ENCODE measurements at places on chromosomes 7 and 10. TPM values are rescaled to one million over a fixed set of nuclear protein-coding genes. Genes with fewer than 3 reads are reported as not detected.
A peak's percentile ranks its signal among the peaks of the same experiment; 100 is the strongest.

The UNCX gene
- total RNA-seq, result not detected

The IFIT1B gene
- not detected for total RNA-seq

DNA sequence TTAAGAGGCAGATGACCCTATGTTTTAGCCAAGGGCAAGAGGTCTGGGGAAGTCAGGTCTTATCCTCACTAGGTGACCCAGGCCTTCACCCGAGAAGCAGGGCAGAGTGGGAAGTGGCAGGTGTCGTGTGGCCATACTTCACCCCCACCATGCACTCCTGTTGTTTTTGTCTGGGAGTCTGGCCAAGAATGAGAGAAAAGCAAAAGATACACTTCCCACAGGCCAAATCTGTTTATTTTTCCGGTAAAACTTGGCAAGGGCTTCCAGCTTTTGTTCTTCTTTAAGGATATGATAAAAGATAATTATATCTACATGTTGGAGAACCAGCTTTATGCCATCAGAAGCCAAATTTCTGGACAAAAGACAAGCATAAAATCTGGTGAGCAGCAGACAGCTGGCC lies 137.4 kb upstream of the CDC14C start:
- H3K27me3 ChIP-seq, result no peaks in the 10 kb centered on the region
- no peaks in the 10 kb centered on the region for H3K4me1 ChIP-seq
- no peak overlapping the region for H3K4me3 ChIP-seq

- no peaks in the 10 kb centered on the region for H3K36me3 ChIP-seq
- no peak overlapping the region for H3K27ac ChIP-seq
- H3K27me3 ChIP-seq, result no peaks in the 10 kb centered on the region
- H3K4me1 ChIP-seq, result no peaks in the 10 kb centered on the region
- no peak for DNase-seq
Observed at GRCh38 chr7:40608321-40609075, 473.7 kb downstream of the SUGCT start.

- no peak overlapping the region for H3K4me3 ChIP-seq
- no peak overlapping the region for H3K27ac ChIP-seq
- DNase-seq, result no peak
- H3K4me1 ChIP-seq, result no peaks in the 10 kb centered on the region
Observed at GRCh38 chr10:80173466-80173865, 31.9 kb downstream of the ANXA11 start.

DNA sequence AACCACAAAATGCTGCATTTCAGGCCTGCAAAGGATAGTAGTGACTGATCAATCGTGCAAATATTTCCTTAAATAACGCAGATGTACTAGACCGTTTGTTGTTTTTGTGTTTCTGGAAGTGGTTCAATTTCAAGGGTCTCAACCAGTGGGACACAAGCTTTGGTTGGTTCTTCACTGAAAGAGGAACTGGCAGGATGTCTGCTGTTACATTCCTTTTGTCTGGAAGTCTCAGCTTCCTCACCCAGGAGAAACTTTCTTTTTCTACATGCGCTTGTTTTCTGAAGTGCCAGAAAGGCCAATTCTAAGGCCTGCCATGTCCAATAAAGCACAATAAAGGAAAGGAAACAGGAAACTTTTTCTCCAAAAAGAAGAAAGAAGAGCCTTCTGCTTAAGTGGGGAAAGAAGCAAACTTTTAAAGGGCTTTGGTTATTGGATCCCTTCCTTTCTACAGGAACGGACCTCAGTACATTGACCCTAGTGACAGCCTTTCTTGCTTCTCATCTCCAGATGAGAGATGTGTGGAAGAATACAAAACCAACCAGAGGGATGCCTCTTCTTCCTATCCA lies 4.1 kb downstream of the DKK1 start:
- DNase-seq, result no peak
- H3K36me3 ChIP-seq, result no peaks in the 10 kb centered on the region
- H3K27me3 ChIP-seq, result peaks cover 7% of the 10 kb centered on the region
- H3K4me1 ChIP-seq, result no peaks in the 10 kb centered on the region
- H3K27ac ChIP-seq, result no peak overlapping the region
- no peak overlapping the region for H3K4me3 ChIP-seq

DNA sequence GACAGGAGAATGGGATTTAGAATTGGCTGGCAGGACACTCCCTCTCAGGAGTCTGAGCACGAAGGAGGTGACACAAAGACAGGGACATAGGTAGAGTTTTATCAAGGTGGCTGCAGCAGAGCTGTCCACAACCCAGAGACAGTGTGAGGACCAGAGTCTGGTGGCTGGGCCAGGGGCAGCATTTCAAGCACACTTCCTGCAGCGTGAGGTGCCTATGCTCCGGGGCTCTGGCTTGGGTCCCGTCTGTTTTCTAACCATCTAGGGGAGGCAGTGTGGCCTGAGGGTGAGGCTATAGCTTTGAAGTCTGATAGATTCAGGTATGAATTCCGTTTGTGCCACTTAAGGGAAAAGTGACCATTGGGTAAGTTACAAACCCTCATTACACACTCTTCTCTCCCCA lies 222.7 kb upstream of the ZMIZ1 start:
- no peaks in the 10 kb centered on the region for H3K4me1 ChIP-seq
- DNase-seq, result no peak
- peaks cover 2% of the 10 kb centered on the region for H3K27me3 ChIP-seq
- H3K36me3 ChIP-seq, result no peaks in the 10 kb centered on the region

GRCh38 chr10:132593900-132594876 lies 56.6 kb downstream of the INPP5A start:
- H3K4me3 ChIP-seq, result peak overlapping the region; percentile 16
- H3K27ac ChIP-seq, result peak overlapping the region; percentile 35
- no peaks in the 10 kb centered on the region for H3K27me3 ChIP-seq
- H3K36me3 ChIP-seq, result no peaks in the 10 kb centered on the region
- DNase-seq, result peak; percentile 54

The ANXA8L1 gene
- not detected for total RNA-seq

- no peaks in the 10 kb centered on the region for H3K36me3 ChIP-seq
- no peak overlapping the region for H3K4me3 ChIP-seq
- DNase-seq, result no peak
- no peaks in the 10 kb centered on the region for H3K4me1 ChIP-seq
- no peak overlapping the region for H3K27ac ChIP-seq
Observed at GRCh38 chr7:71574153-71574860, 442.4 kb downstream of the GALNT17 start.

The HECW1 gene
- 0.21 TPM for total RNA-seq

DNA sequence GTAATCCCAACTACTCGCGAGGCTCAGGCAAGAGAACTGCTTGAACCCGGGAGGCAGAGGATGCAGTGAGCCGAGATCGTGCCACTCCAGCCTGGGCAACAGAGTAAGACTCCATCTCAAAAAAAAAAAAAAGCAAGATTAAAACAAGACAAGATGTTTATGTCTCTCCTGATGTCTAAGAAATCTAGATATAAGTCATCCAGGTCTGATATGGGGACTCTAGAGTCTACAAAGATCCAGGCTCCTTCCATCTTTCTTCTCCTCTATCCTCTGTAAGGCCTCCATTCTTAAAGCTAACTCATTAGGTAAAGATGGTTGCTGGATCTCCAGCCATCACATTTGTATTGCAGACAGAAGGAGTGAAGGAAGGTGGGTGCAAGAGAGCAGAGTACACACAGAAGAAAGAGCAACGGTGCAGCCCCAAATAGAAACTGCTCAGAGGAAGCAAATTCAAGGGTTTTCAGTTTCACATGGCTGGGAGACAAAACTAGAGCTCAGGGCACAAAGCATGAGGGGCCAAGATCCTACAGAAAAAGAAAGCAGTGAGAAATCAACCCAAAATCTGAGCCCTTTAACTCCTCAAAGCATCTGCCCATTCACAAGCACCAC lies 57.6 kb downstream of the USP6NL start:
- H3K4me3 ChIP-seq, result peak overlapping the region; percentile 57
- peak; percentile 87 for DNase-seq
- H3K27ac ChIP-seq, result peak overlapping the region; percentile 93
- H3K4me1 ChIP-seq, result peaks cover 52% of the 10 kb centered on the region
- H3K36me3 ChIP-seq, result peaks cover 4% of the 10 kb centered on the region

- H3K36me3 ChIP-seq, result no peaks in the 10 kb centered on the region
- H3K27me3 ChIP-seq, result peaks cover 1% of the 10 kb centered on the region
- no peak overlapping the region for H3K4me3 ChIP-seq
- no peaks in the 10 kb centered on the region for H3K4me1 ChIP-seq
- no peak for DNase-seq
Observed at GRCh38 chr10:49664006-49664841, 15.2 kb upstream of the C10orf53 start.

GRCh38 chr7:54738737-54739136 lies 20.3 kb downstream of the SEC61G start:
- H3K27me3 ChIP-seq, result no peaks in the 10 kb centered on the region
- no peaks in the 10 kb centered on the region for H3K36me3 ChIP-seq
- H3K27ac ChIP-seq, result no peak overlapping the region
- DNase-seq, result no peak
- H3K4me1 ChIP-seq, result no peaks in the 10 kb centered on the region
- H3K4me3 ChIP-seq, result no peak overlapping the region

The ASZ1 gene
- total RNA-seq, result not detected

DNA sequence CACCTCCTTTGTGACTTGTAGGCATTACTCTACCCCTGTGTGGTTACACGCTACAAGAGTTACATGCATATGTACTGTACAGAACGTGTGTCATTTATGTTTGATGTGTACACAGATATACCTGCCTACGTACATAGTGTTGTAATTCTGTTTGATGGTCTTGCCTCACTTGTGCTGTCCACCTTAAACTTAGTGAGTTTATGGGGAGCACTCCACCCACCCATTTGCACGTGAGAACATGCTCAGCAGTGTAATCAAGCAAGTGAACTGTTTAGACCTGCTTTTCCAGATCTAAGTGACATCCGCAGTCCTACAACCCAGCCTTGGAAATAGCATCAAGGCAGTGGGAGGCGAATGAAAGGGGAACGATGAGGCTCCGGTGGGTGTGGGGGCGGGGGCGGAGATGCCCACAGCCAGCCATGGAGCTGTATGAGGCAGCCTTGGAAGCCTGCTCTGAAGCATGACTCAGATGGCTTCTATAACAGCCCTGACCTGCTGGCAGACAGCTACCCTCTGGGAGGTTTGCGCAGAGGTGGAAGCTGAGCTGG lies 52.1 kb downstream of the SUFU start:
- no peak overlapping the region for H3K27ac ChIP-seq
- H3K4me3 ChIP-seq, result no peak overlapping the region

The GPR146 gene
- 1.1 TPM for total RNA-seq

- no peaks in the 10 kb centered on the region for H3K27me3 ChIP-seq
- peaks cover 18% of the 10 kb centered on the region for H3K4me1 ChIP-seq
- DNase-seq, result no peak
- no peak overlapping the region for H3K4me3 ChIP-seq
Observed at GRCh38 chr10:124745673-124746072, 1.5 kb upstream of the FAM53B start.

DNA sequence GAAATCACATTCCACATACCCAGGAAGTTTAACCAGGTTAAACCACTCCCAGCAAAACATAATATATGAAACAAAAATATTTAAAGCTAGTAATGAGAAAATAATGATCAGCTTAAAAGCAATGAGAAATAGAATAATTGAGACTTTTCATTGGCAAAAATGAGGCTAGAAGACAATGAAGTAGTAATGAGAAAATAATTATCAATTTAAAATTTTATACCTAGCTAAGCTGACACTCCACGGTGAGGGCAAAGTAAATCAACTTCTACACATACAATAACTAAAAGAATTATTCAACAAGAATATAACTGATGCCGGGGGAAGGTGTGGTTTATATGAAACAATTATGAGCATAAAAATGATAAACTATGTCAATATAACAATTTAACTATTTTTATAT lies 82.2 kb upstream of the TES start:
- no peak overlapping the region for H3K27ac ChIP-seq
- no peaks in the 10 kb centered on the region for H3K27me3 ChIP-seq
- no peaks in the 10 kb centered on the region for H3K36me3 ChIP-seq
- DNase-seq, result no peak
- H3K4me3 ChIP-seq, result no peak overlapping the region

The GBF1 gene
- total RNA-seq, result 38.8 TPM

GRCh38 chr10:129949891-129950291 lies 14.2 kb downstream of the EBF3 start:
- no peaks in the 10 kb centered on the region for H3K27me3 ChIP-seq
- no peaks in the 10 kb centered on the region for H3K36me3 ChIP-seq
- H3K4me1 ChIP-seq, result no peaks in the 10 kb centered on the region
- no peak overlapping the region for H3K4me3 ChIP-seq
- DNase-seq, result no peak
- H3K27ac ChIP-seq, result no peak overlapping the region

GRCh38 chr7:100943693-100944092 lies 5.6 kb upstream of the MUC3A start:
- no peaks in the 10 kb centered on the region for H3K27me3 ChIP-seq
- H3K27ac ChIP-seq, result no peak overlapping the region
- H3K36me3 ChIP-seq, result no peaks in the 10 kb centered on the region
- DNase-seq, result no peak
- no peak overlapping the region for H3K4me3 ChIP-seq

- no peaks in the 10 kb centered on the region for H3K36me3 ChIP-seq
- no peaks in the 10 kb centered on the region for H3K27me3 ChIP-seq
- no peak overlapping the region for H3K27ac ChIP-seq
- no peak overlapping the region for H3K4me3 ChIP-seq
- no peaks in the 10 kb centered on the region for H3K4me1 ChIP-seq
- DNase-seq, result no peak
Observed at GRCh38 chr10:130192276-130192848, 56.2 kb downstream of the GLRX3 start.

- H3K4me1 ChIP-seq, result no peaks in the 10 kb centered on the region
- DNase-seq, result no peak
- no peaks in the 10 kb centered on the region for H3K27me3 ChIP-seq
- H3K27ac ChIP-seq, result no peak overlapping the region
Observed at GRCh38 chr10:28200775-28201174, 102.1 kb downstream of the MPP7 start.

GRCh38 chr10:71964098-71964742 lies at the start of gene CHST3:
CHST3 (plus strand) TSS chr10:71964395; CDS start chr10:72005843, 41,448 bp downstream.
- H3K36me3 ChIP-seq, result no peaks in the 10 kb centered on the region
- DNase-seq, result no peak
- peak within 1 kb of the TSS; percentile 16 for H3K4me3 ChIP-seq
- peaks cover 3% of the 10 kb centered on the region for H3K27me3 ChIP-seq

DNA sequence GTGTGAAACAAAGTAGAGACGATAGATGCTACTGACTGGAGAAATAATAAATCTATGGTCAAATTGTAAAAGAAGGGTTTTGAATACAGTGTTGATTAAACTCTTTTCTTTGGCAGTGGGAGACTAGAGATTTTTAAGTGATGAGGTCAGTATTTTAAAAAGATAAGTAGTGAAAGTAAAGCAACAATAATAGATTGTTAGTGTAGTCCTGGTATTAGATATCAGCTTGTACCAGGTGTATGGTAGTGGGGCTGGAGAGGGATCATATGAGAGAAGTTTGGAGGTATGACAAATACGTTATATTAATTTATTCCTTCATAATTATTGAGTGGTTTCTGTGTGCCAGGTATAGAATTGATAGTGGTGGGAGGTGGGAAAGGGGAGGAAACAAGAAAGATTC lies 25.2 kb downstream of the PHTF2 start:
- H3K4me1 ChIP-seq, result peaks cover 18% of the 10 kb centered on the region
- H3K27ac ChIP-seq, result peak overlapping the region; percentile 67
- H3K4me3 ChIP-seq, result no peak overlapping the region
- H3K27me3 ChIP-seq, result no peaks in the 10 kb centered on the region
- DNase-seq, result no peak

- no peaks in the 10 kb centered on the region for H3K4me1 ChIP-seq
- no peak for DNase-seq
- no peak overlapping the region for H3K4me3 ChIP-seq
- no peaks in the 10 kb centered on the region for H3K27me3 ChIP-seq
- H3K27ac ChIP-seq, result no peak overlapping the region
Observed at GRCh38 chr7:32175099-32175498, 104.9 kb upstream of the PDE1C start.

GRCh38 chr10:76282061-76283025 lies 850.9 kb downstream of the LRMDA start:
- H3K4me1 ChIP-seq, result no peaks in the 10 kb centered on the region
- no peaks in the 10 kb centered on the region for H3K36me3 ChIP-seq
- DNase-seq, result no peak
- H3K4me3 ChIP-seq, result no peak overlapping the region
- no peaks in the 10 kb centered on the region for H3K27me3 ChIP-seq

The CHST3 gene
- total RNA-seq, result 0.13 TPM

Measured in GM12878 (cell line).